ENCODE measurements at places on chromosomes 13 and 19.

DNA sequence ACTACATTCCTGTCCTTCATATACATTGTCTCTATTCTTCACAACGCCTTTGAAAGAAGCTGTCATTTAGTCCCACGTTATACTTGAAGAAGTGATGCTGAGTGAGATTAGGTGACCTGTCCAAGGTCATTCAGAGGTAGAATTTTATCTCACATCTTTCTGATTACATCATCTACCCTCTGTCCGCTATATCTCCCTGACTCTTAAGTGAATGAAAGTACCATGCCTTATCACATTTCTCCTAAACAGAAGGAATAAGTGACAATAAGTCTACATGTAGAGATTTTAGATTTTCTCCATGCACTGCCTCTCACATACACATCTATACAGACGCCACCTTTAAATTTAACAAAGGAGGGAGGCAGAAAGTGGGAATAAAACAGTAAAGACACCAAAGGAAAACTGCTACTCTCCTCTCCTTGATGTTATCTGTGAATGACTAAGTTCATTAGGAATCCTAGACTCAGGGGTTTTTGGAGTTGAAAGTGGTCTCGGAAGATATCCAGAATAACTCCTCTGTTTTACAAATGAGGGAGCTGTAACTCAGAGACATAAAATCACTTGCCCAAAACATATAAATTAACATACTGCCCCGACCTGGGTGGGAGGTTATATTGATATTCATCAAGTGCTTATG is 4.9 kb upstream of the CLDN10 start:
- DNase-seq = no peak

- DNase-seq = peak; percentile 54
Measured at GRCh38 chr13:89550938-89551337, 1796.5 kb upstream of the MIR17HG start.

- peak; percentile 65 for DNase-seq
Measured at GRCh38 chr13:49502954-49503353, 7.2 kb downstream of the PHF11 start.

- peak; percentile 31 for DNase-seq
Measured at GRCh38 chr19:10010247-10010691, at the start of gene COL5A3. TSS of gene COL5A3 (minus strand) at chr19:10010504. CDS start at chr19:10010385, 119 bp downstream.

GRCh38 chr19:6393983-6394412 is 1.0 kb upstream of the GTF2F1 start:
- DNase-seq = no peak
